NAMALWA (cell line): ENCODE measurements at places on chromosomes 4 and X.
A peak's percentile ranks its signal among the peaks of the same experiment; 100 is the strongest.

DNA sequence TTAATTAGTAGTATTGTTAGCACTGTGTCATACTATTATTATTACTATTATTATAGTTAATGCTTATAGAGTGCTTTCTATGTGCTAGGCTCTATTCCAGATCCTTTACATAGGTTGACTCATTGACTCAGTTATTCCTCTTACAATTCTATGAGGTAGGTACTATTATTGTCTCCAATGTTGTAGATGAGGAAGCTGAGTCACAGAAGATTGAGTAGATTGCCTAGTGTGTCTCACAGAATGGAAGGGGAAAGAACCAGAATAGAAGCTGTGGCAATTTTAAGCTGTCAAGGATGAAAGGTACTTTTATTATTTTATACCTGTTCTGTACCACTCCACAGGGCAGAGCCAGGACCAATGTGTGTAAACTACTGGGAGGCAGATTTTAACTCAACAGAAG, 1.9 kb upstream of the TCEAL1 start:
- DNase-seq = no peak

- no peak for DNase-seq
Measured at GRCh38 chr4:10599574-10599973, 85.0 kb downstream of the CLNK start.

DNA sequence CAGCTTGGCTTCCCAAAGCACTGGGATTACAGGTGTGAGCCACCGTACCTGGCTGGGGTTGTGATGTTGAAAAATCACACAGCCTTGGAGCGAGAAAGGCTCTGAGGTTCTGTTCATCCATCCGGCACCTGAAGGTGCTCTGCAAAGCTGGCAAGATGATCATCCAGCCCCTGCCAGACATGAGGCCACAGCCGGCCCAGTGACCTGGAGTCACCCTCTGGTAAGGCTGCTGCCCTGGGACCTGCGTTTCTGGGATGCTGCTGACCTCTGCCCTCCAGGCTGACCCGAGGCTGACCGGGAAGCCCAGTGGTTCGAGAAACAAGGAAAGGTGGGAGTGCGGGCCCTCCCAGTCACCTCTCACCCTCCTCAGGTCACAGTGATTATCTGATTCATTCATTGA, 13.5 kb upstream of the WFS1 start:
- no peak for DNase-seq

DNA sequence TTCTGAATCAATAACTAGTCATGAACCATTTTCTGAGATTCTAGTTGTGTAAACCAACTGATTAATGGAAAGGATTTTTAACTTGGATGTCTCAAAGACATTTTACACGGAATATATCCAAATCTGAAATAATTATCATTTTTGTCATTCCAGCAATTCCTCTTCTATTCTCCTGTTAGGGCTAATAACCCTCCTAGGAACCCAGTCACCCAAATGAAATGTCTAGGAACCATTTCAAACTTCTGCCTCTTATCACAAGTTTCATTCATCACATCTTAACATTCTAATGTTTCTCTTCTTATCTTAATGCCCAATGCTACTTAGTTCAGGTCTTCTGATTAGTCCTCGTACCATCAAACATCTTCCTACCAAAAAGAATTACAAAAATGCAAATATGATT, 639.8 kb downstream of the DMD start:
- no peak for DNase-seq

- DNase-seq = no peak
Measured at GRCh38 chrX:153537526-153538295, 20.3 kb downstream of the ATP2B3 start.

DNA sequence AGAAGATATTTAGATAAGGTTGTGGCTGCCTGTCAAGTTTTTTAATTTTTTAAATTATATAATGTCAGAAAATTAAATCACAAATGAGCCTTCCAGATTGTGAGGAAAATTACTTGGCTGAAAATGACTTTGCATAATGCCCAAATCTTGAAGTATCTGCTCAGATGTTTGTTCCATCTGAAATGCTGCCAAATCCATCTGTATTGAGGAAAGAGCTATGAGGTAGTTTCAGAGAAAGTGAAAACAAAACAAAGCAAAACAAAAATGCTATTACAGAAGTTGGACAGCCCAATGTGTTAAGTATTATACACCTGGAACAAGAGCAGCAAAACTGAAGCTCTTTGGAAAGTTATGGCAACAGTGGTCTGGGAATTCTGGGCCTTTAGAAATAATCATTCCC, 23.3 kb upstream of the GUCY1B1 start:
- DNase-seq = no peak

GRCh38 chr4:69764311-69764710, 3.9 kb upstream of the SULT1B1 start:
- DNase-seq = peak; percentile 30

DNA sequence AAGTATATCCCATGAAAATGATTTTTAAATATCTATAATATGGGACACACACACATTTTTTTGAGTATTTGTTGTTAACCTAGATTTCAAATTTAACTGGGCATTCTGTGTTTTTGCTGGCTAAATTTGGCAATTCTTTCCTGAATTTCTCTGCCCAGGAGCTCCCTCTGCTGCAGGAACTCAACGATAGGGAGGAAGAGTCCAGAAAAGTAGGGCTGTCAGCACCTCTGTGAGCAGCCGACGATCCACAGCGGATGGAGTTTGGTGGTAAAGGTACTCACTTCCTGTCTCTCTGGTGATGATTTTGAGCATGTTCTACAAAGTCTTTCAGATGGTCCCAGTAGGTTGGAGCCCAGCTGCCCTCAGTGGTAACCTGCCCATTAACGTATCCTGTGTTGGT, 23.1 kb upstream of the TMEM184C start:
- no peak for DNase-seq

- DNase-seq = no peak
Measured at GRCh38 chrX:70476934-70477733, 32.5 kb downstream of the DLG3 start.

- peak; percentile 98 for DNase-seq
Measured at GRCh38 chr4:40301603-40302002, 33.5 kb upstream of the CHRNA9 start.

- peak; percentile 65 for DNase-seq
Measured at GRCh38 chr4:103032574-103032973, 13.1 kb upstream of the SLC9B1 start.

DNA sequence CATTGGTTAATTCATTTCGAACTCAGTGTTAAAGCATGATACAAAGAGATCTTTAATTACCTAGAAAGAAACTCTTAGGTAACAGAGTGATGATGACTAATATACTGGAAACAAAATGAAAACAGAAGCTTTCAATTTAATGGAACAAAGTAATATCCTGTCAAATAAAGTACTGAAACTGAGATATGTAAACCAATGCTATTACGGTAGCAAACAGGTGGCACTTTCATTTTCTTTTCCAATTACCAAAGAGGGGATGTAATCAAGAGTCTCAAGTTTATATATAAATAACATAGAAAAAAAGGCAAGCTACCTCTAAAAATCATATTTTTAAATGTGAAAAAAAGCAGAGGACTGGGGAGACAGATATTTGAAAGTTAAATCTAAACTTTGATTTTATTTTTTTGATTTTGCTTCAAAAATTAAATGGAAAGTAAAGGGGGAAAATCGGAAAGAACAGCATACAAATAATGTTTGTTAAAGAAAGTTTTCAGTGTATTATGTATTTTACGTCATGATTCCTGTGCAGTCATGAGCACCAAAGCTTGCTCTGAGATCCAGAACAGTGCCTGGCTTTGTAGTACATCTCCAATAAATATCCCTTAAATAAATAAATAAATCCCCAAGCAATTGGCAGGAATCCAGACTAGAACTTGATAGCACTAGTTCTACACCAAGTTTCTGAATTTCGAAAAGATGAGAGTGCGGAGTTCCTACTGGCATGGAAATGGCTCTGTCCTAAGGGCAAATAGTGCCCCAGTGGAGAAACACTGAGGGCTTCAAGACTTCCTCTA, 25.0 kb upstream of the RAPGEF2 start:
- DNase-seq = peak; percentile 82

- DNase-seq = no peak
Measured at GRCh38 chr4:152929888-152930287, 6.2 kb upstream of the FHDC1 start.

- no peak for DNase-seq
Measured at GRCh38 chrX:150845091-150845490, 53.4 kb downstream of the CD99L2 start.

DNA sequence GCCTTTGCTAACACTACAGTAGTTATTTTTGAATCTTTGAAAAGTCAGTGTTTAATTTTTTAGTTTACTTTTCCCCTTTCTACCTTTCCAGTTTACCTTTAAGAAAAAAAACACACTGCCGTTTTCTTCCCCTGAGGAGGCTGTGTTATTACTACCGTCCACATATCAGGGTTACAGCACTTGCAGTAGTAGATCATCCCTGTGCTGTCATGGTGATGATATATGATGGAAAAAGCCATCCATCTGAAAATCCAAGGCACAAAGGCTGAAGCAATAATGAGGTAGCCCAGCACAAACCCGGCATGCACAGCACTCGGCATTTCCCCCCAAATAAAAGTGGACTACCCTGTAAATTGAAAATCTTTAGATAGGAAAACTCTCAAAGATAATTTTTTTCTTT, 258.7 kb downstream of the CXXC4 start:
- DNase-seq = no peak

DNA sequence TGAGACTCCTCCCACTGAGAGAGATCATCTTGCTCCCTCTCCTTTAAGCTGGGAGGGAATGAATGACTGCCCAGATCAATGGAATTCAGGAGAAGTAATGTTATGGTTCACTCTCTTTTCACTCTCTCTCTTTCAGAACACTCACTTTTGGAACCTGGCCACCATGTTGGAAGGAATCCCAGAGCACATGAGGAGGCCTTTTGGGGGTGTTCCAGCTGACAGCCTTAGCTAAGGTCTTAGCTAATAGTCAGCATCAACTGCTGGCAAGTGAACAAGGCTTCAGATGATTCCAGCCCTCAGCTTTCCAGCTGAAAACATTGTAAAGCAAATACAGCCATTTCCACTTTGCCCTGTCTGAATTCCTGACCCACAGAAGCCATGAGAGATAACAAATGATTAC, 124.0 kb upstream of the CLNK start:
- no peak for DNase-seq

- no peak for DNase-seq
Measured at GRCh38 chrX:121258545-121258944, 211.1 kb downstream of the GLUD2 start.

- peak; percentile 14 for DNase-seq
Measured at GRCh38 chr4:10089346-10089745, 27.3 kb downstream of the WDR1 start.

GRCh38 chrX:155819966-155820491, 61.1 kb upstream of the VAMP7 start:
- DNase-seq = peak; percentile 56

- no peak for DNase-seq
Measured at GRCh38 chrX:107773206-107773605, 2.4 kb downstream of the TSC22D3 start.

DNA sequence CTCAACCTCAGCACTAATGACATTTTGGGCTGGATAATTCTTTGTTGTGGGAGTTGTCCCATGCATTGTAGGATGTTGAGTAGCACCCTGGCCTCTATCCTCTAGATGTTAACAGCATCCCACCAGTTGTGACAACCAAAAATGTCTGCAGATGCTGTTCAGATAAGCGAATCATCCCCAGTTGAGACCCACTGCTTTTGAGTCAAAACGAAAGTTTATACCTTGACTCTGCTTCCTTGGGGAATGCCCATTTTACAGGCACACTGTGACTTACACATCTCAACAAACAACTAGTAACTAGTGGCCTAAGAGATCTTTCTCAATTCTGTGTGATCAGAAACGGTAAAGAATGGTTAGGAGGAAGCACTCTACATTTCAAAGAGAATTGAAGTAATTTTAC, 37.0 kb downstream of the SEPSECS start:
- DNase-seq = no peak

- DNase-seq = no peak
Measured at GRCh38 chr4:139806929-139807328, 141.3 kb downstream of the MGST2 start.

- DNase-seq = no peak
Measured at GRCh38 chrX:267771-268261, 13.4 kb upstream of the PLCXD1 start.
